ENCODE measurements at places on chromosomes 12 and 14.

GRCh38 chr12:52043386-52044212 lies 7.6 kb upstream of the NR4A1 start:
- DNase-seq, result no peak

DNA sequence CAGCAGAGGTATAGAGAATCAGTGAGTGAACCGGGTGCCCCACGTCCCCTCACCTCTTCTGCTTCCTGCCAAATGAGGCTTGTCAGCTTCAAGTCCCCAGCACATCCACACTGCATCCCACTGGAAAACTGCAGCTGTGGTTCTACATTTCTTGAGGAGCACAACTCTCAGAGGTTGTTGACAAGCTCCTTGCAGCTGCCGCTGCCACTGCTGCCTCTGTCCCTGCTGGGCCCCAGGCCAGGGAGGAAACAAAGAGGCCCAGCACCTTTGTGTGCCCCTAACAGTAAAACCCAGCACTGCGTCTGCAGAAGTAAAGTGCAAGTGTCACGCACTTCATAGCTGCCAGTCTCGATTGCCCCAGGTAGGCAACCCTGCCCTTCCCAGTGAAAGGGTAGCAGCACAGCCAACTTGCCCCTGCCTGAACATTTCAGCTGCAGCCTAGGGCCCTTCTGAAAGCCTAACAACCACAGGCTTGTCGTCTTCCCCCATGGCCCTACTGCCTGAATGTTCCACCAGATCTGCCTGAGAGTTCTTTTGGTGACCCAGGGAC lies 1162.1 kb upstream of the USP15 start:
- DNase-seq, result no peak

GRCh38 chr14:103646189-103646588 lies 17.2 kb downstream of the KLC1 start:
- no peak for DNase-seq

DNA sequence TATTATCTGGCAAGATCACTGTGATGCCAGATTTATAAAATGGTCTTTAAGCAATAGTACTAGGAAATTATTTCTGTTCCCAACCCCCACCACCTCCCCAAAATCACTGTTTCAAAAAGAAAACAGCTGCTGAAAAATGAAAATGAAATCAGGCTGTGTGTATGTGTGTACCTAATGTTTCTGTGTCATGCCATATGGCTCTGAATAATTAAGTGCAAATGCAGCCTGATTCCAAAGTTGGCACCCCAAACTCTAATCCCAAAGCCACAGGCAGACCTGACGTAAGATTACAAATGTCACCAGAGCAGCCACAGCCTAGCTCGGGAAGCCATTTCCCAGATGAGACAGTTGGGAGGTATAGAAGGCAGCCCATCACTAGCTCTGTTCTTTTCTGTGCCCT lies 175.5 kb downstream of the MED13L start:
- DNase-seq, result no peak

- no peak for DNase-seq
Observed at GRCh38 chr12:22477894-22478287, 66.5 kb downstream of the C2CD5 start.

DNA sequence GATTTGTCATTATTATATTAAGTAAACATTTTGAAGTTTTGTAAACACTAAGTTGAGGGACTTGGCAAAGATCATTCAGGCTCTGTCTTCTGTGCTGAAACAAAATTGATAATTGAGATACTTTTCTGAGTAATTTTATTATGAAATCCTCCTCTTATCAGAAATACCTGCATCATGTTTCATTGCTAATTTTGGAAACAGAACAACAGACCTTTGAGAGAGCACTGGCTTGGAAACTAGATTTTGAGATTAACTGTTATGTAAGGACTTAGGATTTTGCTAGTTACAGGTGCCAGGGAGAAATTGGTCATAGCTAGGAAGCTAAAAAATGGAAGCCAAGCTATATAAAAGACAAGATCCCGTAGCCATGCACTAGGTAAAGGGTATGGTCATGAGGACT lies 201.7 kb upstream of the DCN start:
- no peak for DNase-seq

- DNase-seq, result no peak
Observed at GRCh38 chr14:92387578-92387977, 64.6 kb downstream of the SLC24A4 start.

- DNase-seq, result no peak
Observed at GRCh38 chr14:104875811-104876210, 10.7 kb downstream of the CEP170B start.

DNA sequence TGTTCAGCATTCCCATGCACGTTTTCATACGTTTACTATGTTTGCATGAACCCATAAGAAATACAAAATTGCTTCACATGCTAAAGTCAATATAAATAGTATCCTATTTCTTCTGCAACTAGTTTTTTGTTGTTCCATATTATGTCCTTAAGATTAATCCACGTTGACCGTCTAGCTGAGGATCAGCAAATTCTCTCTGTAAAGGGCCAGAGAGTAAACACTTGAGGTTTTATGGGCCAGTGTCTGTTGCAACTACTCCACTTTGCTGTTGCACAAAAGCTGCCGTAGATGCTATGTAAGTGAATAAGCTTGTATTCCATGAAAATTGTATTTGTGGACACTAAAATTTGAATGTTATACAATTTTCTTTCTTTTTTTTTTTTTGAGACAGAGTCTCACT lies 21.1 kb upstream of the PITPNM2 start:
- no peak for DNase-seq

- no peak for DNase-seq
Observed at GRCh38 chr12:67818459-67818903, 169.9 kb downstream of the DYRK2 start.

DNA sequence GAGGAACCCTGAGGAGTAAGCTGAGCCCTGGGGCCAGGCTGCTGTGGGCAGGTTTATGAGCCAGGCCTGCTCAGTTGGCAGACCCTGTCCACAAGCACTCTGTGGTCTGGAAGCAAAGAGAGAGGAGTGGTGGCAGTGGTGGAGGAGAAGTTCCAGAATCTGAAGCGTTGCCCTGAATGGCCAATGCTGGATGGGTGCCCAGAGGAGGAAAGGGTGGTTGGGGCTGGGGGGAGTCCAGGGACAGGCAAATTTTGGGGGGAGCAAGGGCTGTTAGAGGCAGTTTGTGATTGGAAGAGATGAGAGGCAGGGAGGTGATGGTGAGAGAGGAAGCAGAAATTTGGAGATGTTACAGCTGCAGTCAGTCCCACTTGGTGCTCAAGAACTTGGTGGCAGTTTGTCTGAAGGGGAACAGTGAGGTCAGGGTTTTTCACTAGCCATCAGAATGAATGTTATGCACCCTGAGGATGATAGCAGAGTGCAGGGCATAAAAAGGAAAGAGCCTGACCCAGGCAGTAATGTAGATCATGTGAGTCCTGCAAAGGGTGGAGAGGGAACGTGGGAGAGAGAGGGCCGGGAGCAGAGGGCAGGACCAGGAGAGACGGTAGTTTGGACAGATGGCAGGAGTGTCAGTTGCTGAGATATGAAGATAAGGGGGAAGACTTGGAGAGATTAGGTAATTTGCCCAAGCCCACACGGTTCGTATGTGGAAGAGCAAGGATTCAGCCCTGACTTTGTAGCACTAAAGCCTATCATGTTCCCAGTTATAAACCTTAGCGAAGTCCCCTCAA lies 51.2 kb downstream of the GALNT8 start:
- DNase-seq, result no peak

- no peak for DNase-seq
Observed at GRCh38 chr14:29587761-29588470, 339.7 kb downstream of the PRKD1 start.

GRCh38 chr14:77309131-77309530 lies 11.6 kb downstream of the POMT2 start:
- no peak for DNase-seq

DNA sequence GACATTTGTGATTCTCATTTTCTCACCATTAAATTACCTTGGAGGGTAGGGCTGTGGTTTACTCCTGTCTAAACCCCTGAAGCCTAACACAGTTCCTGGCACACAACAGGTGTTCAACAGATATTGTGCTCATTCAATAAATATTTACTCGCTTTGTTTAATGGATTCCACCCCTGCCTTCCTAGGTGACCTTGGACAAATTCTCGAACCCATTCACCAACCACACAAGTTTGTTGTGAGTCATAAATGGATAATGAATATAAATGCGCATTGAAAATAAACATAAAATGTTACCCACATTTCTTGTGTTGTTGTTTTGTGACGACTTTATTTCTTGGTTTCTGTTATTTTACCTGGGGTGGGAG lies 362 bp upstream of the TSFM start:
- DNase-seq, result no peak

DNA sequence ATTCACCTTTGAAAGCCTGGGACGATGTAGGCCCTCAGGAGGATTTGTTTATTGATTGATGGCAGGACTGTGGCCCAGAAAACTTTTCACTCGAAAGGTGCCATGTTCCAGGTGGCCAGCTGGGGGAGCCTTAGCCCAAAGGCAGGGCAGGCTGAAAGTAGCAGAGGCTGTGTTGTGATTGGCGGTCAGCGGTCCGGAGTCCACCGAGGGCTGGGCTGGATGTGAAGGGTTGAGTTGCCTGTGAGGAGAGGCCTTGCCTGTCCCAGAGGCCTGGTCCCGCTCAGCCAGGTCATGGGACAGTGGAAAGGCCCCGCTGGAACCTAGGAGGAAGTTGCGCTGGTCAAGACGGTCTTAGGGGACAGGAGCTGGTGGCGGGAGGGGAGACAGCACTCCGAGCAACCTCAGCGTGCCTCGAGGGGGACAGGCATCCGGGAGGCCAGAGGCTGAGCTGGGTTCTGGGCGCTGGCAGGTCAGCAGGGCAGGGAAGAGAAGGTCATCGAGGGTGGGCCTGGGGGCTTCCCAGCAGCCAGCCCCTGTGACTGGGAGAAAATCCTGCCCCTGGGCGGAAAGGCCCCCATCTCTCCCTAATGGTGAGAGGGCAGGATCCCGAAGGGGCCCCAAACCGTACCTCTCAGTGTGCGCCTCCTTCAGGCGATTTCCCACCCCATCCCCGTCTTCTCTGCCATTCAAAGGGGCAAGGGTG lies 26.3 kb downstream of the CMA1 start:
- no peak for DNase-seq

- no peak for DNase-seq
Observed at GRCh38 chr14:54396183-54396492, 669 bp upstream of the CDKN3 start.

DNA sequence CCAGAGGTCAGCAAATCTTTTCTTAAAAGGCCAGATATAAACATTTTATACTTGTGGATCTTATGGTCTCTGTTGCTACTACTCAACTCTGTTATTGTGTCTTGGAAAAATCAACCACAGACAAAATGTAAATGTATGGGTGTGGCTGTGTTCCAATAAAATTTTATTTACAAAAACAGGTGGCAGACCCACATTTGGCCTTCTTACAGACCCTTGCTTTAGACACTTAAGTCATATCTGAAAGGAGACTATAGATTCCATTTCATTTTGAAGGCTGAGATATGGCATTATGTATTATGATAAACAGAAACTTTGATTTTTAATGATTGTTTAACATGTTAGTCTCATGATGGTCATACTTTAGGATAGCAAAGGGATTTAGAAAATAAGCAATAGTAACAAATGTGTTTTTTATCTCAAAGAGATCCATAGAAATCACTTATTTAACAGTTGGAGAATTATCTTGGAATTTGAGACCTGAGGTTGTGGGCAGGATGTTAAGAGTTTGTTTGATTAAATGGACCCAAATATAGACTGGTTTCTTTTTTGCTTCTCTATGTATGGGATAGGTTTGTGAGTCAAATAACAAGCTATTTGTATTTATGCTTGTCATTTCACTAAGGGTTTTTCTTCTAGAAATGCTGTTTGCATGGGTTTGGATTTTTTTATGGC lies 51.2 kb downstream of the PPFIBP1 start:
- no peak for DNase-seq

- DNase-seq, result no peak
Observed at GRCh38 chr14:41986700-41987099, 380.0 kb downstream of the LRFN5 start.

Data from caudate nucleus (tissue), 63 donors.